ENCODE measurements at places on chromosomes 3 and 15.

DNA sequence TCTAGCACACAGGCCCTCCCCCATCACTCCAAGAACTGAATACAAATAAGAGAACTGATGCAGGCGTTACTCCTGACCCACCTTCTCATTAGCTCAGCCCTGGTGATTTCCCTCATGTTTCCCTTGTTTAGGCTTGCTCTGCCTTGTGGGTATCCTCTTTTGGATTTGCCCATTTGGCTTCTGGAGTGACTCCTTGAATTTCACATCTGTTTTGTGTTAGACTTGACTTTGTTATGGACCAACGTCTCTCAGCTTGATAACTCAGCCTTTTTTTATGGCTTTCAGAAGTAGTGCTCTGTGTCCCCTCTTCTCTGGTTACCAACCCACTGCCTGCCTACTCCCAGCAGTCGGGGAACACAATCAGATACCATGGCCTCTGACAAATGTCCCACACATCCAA is 11.3 kb upstream of the TMOD3 start:
- no peak for DNase-seq

DNA sequence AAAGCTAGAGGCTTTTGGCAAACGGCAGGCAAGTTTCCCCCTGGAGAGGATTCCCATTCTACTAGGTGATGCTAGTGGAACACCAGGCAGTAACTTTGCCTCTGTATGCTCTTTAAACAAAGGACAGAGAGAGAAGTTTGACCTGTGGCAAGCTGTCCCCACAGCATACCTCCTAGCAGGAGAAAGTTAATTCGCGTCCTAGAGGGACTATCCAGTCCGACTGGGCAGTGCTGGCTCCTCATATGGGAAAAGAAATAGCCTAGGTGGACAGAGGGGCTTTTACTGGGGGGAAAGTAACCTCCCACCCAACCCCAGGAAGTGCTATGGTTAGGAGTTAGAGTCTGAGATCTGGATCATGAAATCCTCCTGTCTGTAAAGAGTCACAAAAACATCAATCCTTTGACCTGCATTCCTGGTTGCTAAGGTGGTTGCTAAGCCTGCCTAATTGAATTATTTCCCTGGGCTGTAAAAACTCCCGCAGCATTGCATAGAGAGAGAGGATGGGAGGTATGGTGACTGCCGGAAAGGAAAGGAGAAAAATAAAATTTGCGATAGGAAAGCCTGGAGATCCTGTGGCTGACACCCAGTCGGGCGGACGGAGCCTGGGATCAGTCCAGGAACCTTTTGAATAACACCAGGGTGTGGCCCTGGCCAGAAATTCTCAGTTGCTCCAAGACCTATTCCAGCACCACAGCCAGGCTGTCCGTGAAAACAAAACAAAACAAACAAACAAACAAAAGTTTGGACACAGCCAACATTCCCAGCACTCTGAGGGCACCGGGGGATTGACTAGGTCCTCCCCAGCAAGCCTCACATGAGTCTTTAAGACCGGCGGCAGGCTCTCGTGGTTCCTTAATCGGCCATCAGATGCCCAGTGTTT is 67.7 kb upstream of the ATP11B start:
- no peak for DNase-seq

DNA sequence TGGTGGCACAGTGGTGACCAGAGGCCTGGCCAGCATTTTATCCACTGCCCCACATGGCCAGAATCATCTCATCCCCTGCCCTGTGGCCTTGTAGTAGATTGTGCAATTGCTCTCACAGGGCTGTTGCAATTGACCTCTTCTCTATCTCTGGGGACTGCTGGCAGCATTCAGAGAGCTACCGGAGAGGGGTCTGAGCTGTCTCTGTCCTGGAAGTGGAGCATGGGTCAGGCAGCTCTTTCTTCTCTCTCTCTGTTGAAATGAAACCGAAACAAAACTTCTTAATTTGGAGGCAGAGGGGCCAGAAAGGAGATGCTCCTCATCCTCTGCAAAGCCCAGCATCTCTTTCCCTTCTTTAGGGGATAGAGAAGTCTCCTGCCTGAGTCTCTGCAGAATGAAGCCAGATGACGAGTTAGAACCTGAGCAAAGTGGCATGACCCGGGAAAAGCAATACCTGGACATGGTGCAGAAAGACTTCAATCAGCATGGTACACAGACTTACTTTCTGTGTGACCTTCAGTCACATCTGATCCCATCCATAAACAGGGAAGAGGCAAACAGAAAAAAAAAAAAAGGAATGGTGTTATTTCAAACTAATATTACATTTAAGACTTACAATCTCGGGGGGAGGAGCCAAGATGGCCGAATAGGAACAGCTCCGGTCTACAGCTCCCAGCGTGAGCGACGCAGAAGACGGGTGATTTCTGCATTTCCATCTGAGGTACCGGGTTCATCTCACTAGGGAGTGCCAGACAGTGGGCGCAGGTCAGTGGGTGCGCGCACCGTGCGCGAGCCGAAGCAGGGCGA is 144.5 kb upstream of the BCL6 start:
- DNase-seq = no peak

GRCh38 chr15:78717956-78718656 is 77.1 kb upstream of the CHRNB4 start:
- DNase-seq = no peak

DNA sequence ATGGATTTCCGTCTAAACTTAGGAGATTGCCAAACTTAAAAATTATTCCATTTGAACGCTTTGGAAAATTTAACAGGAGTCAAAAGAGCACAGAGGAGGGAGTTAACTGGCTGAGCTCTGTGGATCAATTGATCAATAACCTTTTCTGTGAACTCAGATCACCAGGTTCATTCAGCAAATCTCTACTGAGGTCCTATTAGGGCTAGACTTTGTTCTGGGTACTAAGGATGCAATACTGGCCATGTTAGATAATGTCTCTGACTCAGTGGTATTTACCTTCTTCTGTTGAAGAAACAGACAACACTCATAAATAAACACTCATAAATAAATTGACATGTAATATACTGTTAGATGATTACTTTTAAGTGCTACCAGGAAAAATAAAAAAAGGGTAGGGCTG is 323.4 kb upstream of the SUCLG2 start:
- DNase-seq = no peak

- no peak for DNase-seq
Observed at GRCh38 chr3:193828477-193828876, 235.5 kb downstream of the OPA1 start.

DNA sequence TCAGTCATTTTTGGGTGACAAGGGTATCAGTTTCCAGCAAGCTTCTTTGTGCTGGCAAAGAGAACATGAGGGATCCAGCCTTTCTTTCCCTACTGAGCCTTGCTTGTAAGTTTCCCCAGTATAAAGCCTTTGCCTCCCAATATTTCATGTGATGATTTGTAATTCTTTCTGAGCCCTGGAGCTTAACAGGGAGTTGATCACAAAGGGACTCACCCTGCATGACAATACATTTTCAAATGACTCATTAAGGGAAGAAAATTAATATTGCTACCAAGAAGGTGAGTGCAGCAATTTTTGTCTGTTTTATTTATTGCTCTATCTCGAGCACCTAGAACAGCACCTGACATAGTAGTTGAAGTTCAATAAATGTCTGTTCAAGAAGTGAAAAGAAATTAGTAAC is 27.7 kb downstream of the OXSM start:
- DNase-seq = no peak

GRCh38 chr3:15310491-15311370 is 21.7 kb downstream of the SH3BP5 start:
- no peak for DNase-seq

DNA sequence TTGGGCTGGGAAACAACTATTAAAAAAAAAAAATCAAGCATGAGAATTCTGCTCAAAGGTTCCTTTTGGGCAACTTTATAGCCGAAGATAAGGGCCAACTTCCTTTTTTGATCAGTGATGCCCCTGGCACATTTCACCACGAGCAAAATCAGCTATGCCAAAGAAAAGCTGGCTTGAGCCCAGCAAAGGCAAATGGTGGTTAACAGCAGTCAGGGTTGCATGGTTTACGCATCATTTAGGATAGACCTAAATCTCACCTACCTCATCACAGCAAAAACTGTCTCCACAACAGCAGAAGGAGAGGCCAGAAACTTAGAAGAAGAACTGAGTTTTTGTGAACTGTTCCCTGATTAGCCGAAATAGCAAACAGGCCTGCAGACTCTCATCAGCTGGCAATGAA is 220.1 kb upstream of the CDIN1 start:
- no peak for DNase-seq

DNA sequence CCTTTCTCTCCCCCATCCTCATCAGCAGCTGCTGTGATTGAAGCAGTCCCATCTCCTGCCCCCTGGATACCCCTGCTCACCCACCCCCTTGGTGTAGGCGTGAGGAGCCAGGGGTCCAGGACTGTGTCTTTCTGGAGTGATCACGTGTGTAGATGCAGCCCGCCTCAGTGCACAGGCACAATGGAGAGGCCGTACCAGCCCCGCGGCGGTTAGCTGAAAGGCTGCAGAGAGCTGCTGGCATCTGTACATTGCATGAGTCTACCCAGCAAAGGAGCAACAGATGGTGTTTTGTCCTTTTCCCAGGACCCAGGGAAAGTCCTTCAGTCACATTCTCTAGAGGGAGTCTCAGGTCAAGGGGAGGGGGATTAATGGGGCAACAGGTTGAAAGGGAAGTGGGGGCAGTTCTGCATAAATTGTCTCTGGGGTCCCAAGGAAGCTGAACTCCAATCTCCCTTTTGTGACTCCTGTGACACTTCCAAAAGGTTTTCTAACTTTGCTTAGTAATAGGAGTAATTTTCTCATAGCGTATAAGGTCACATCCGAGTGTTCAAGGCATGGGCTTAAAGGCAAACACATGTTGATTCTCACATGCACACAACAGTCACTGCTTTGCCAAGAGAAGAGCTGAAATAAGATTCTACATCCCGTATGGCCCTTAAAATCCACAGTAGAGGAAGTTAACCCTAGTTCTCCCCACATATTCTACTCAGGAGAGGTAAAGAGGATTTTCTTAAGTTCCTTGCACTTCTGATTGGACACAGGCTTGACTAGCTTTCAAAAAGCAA is 7.1 kb downstream of the CSPG5 start:
- DNase-seq = no peak
